CD4-positive, alpha-beta T cell treated with Interleukin-10 for 1 hour (primary cell): ENCODE measurements at places on chromosomes 2 and 18.

DNA sequence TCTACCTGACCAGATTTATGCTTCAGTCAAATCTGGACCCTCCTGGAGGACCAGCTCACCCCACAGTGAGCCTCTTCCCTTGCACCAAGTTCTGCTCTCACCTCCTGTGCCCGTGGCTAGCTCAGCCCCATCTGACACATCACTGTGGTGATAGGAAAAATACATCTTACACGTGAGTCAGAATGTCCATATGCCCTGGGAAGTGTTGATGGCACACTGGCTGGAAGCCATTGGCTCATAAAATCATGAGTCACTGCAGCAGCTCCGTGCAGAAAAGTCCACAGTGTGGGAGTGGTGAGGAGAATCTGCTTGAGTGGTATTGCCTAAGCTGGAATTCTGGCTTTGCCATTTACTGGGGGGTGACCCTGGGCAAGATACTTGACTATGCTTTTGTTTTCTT lies 42.6 kb upstream of the RAPGEF4 start:
- no peak for DNase-seq

GRCh38 chr2:181578829-181579228 lies 78.1 kb downstream of the CERKL start:
- no peak for DNase-seq

GRCh38 chr2:133531382-133531781 lies 36.9 kb downstream of the NCKAP5 start:
- DNase-seq = no peak

DNA sequence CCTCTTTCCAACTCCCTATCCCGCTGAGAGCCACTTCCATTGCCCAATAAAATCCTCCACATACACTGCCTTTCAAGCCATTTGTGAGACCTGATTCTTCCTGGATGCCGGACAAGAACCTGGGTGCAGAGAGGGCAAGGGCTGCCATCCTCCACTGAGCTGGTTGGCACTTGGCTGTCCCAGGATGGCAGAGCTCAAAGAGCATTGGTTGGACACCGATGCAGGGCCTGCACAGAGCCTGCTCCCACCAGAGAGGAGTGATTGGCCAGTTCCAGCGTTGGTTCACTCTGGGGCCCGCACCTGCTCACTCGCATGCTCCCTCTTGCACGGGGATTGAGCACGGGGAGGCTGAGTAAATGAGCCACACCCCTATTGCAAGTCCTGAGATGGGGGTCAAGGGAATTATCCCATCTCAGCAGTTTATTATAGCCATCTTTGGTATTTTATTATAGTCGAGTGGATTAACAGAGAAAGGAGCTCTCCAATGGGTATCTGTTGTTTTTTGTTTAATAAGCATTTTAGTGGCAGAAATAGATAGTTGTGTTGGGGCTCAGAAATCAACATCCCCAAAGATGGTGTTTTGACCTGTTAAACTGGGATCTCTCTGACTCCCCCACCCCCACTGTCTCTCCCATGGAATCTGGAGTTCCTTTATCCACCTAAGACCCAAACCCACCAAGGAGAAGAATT lies 19.8 kb upstream of the MGAT4A start:
- no peak for DNase-seq

DNA sequence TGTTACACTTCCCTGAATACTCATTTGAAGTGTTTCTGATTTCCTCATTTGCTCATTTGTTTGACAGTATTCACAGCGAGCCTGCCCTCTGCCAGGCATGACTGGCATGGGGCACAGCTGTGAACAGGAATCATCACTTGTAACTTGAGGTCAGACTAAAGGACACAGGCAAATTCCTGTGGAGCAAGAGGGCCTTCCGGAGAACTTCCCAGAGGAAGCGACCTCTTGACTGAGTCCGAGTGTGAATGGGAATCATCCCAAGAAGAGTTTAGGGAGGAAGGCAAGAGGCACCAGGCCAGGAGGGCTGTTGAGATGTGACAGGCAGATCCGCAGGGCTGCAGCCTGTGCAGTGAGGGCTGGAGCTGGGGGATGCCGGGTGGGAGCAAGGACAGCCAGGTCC lies 45.4 kb downstream of the LIMS1 start:
- no peak for DNase-seq

GRCh38 chr2:199261239-199261638 lies 196.5 kb downstream of the SATB2 start:
- DNase-seq = no peak

- no peak for DNase-seq
Measured at GRCh38 chr2:23626701-23627230, 241.8 kb downstream of the KLHL29 start.

DNA sequence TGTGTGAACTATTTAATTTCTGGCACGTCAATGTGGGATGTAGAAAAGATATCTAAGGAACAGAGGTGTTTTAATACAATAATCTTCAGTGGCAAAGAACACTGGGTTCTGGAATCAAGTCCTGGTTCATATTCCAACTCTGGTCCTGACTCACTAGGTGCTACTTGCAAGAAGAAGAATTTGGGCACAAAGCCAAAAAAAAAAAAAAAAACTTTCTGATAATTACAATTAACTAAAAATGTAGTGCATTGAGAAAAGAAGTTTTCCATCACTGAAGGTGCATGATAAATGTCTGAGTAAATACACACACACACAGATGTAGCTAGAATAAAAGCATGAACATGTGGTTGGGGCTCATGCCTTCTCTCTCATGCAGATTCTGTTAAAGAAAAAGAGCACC lies 424.4 kb upstream of the REG3G start:
- no peak for DNase-seq
